ENCODE measurements at places on chromosomes 5 and 9.

- peak; percentile 41 for DNase-seq
Observed at GRCh38 chr5:81750308-81751008, 439 bp downstream of the SSBP2 start.

DNA sequence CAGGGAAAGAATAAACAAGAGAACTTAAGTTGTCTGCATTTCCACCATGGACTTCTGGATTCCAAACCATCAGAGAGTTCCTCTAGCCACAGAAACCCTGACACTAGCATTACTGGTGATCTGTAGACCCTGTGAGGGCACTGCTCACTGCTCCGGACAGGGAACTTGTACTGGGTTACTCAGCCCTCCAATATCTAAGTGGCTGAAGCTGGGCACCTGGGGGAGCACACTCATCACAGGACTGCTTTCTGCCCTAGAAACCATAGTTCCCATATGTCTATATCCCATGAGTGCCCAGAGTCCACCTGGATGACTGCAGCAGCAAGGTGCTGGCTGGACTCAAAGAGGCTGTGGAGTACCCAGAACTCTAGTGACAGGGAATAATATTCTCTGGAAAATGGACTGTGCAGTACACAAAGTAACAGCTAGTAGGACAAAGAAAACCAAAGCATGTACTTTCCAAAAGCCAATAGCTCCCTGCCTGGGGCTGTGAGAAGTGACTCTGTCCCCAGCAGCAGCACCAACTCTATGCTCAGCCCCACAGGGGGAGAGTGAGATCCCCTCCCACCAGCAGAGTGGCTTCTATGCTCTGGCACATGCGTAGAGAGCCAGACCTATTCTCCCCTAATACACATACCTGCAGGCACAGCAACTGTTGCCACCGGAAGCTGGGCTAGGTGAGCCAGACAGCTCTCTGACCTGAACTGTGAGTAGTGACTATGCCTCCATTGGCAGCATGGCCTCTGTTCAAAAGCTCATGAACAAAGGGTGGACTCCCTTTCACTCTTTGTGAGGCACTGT is 472.9 kb upstream of the FTMT start:
- no peak for DNase-seq

- DNase-seq: peak; percentile 85
Observed at GRCh38 chr9:134455934-134456755, 129.9 kb downstream of the RXRA start.

DNA sequence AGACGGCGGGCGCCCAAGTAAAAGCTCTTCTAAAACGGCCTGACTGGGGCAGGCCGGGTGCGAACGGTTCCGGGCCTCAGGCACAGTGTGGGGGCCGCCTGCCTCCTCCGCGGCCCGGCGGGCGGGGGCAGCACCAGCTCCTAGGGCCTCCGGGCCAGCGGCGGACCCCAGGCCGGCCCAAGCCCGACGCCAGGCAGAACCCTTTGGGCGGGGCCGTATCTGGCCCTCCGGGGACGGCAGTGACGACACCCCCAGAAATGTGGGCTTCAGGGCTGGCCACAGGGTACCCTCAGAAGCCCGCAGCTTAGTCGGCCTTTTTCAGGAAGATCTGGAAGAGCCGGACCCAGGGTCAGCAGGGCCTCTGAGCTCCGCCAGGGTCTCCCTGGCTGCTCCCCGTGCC is 4.0 kb downstream of the LTC4S start:
- no peak for DNase-seq

DNA sequence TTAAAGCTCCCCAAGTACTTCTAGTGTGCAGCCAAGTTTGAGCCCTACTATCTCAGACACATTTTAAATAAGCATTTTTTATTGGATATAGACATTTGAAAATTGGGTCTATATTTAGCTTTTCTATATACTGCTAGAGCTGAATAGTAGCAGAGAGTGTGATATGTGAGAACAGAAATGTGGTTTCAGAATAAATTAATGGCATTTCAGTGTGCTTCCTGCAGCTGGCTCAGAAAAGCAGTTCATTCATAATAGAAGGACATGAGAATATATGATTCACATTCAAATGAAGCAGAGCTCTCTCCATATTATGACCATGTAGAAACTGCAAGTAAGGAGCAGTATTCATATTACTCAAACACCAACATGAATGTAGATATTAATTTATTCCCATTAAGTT is 464.0 kb downstream of the PTPRD start:
- DNase-seq: no peak

DNA sequence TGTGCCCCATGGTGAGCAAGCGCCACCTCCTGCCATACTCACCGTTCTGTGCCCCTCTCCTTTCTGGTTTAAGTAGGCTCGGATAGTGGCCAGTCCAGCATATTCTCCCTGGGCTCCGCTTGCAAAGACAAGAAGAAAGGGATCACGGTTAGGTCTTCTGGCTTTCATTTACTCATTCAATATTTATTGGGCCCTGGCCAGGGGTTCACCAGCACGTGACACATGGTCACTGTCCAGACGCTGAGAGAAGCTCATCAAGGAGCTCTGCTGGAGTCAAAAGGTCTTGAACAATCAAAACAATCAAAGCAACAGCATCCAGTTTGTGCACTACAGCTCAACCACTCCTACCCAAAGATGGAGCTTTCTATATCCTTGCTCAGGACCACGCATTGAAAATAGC is 80.2 kb downstream of the GLDC start:
- DNase-seq: no peak

DNA sequence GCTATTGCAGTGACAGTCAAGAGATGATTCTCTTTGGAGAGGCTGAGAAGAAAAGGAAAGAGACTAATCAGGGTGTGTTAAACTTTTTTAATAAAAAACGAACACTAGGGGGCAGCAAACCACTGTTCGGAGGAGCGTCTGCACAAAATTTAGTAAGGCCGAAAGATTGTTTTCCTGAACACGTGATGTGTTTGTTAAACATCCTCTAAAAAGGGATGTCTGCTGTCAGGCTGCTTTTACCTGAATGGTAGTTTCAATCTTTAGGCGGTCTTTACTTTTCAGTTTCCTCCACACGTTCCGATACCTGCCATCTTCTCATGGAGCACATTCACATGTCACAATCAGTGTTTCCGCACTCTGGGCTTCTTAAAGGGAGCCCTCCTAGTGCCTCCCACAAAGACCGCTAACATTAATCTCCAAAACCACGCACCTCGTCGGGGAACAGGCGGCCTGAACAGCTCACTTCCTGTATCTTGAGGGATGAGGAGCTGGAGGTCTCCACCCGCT is 125.2 kb downstream of the GPBP1 start:
- DNase-seq: peak; percentile 68

DNA sequence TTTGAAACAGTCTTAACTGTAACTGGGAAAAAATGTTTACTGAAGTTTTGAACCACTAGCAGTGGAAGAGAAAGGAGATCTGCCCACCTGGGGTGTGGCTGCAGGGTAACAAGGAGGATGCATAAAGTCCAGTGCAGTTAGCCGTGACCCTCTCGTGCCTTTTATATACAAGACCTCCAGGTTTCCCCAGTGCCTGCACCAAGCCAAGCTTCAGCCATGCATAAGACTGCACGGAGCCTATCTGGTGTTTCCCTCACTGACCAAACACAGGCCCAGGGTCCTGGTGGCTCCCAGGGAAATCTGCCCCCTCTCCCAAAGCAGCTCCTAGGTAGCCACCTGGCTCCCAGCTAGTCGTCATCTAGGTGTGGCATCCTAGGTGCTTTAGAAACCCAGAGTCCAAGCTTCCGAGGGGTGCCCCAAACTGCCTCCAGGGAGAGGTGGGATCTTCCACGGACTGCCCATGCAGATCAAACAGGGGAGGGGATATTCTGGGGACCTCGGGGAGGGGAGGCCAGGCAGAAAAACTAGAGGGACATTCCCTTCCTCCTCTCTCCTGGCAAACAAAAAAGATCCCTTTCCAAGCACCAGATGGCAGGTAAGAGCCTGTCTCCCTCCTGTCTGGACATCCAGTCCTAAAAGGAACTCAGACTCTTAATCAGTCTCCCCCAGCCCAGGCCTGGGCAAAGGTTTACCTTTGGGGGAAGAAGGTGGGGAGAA is 2.7 kb downstream of the SHB start:
- DNase-seq: peak; percentile 60

- DNase-seq: no peak
Observed at GRCh38 chr9:94817291-94818177, 91.0 kb downstream of the AOPEP start.

DNA sequence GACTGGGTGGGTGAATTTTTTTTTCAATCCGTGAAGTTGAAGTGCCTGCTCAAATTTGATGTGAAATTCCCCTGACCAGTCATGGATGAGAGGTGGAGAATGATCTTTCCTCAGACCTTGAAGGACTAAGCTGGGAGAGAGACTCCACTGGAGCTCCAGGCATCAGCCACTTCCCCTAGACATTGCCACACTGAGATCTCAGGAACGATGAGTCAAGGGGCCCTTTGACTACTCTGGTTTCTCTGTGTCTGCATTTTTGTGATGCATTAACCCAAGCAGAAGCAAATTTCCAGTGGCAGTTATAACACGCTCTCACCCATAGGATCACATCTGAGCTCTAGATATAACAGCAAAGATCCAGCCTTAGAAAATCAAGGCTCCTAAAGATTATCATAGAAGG is 171.2 kb upstream of the KIF2A start:
- no peak for DNase-seq

- DNase-seq: no peak
Observed at GRCh38 chr9:125959951-125960619, 212.9 kb downstream of the PBX3 start.

DNA sequence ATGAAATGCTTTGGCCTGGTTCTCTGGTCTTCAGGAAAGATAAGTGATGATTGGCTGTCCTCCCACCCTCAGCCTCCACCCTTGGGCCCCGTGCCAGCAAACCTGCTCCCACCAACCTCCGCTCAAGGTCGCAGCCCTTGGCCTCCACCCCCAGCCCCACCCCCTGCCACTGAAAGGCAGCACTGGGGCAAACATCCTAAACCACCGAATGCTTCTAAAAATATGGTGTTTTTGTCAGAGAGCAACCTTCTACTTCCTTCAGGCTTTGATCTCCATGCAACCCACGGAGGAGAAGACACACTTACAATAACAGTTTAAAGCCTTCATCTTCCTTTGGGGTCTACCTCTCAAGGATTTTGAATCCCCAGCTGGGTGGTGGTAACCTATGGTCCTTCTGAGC is 24.0 kb upstream of the TCF7 start:
- no peak for DNase-seq

- peak; percentile 19 for DNase-seq
Observed at GRCh38 chr5:68193481-68194036, 22.0 kb upstream of the PIK3R1 start.

DNA sequence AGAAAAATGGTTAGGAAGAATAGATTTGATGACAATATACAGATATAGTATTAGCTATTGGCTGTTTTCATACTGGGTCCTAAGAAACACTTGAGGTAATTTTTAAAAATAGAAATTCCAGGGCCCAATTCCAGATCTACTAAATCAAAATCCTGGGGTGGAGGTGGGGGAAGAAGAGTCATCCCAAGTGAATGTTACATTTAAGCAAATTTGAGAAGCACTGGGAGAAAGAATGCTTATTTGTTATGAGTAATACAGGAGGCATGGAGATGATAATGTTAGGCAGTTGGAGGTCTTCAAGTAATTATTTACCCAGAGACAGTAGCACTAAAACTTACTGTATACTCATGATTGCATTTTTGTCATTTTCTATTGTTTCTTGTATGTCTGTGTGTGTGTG is 93.0 kb upstream of the DAB2 start:
- DNase-seq: peak; percentile 67

DNA sequence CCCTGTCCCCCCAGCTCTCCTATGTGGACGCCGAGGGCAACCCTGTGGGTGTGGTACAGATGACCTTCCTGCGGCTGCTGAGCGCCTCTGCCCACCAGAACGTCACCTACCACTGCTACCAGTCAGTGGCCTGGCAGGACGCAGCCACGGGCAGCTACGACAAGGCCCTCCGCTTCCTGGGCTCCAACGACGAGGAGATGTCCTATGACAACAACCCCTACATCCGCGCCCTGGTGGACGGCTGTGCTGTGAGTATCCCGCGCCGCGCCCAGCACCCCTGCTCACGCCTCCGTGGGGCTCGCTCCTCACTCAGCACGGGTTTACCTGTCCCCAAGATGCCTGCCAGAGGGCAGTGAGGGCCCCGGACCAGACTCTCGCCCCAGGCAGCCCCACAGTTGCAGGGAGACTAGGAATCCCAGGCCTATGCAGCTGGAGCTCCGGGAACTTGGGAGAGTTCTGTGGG is 45.6 kb upstream of the FCN2 start:
- no peak for DNase-seq

- DNase-seq: no peak
Observed at GRCh38 chr9:29999645-30000044, 2384.8 kb upstream of the ACO1 start.

DNA sequence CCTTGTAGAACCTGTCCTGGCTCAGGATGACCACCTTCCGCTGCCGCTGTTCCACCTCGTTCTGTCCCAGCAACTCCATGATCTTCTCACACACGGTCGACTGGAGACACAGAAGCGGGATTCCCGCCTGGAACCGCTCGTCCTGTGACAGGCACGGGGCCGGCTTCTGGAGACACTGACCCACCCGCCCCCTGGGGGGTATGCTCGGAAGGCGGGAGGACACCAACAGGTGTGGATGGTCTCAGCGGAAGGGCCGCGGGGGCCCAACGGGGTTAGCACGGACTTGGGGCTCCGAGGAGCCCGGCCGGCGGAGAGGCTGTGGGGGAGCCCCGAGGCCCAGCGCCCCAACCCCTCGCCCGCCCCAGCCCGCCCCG is 530 bp downstream of the UCK1 start:
- DNase-seq: peak; percentile 94

- DNase-seq: no peak
Observed at GRCh38 chr5:74679966-74680365, 5.1 kb upstream of the HEXB start.

DNA sequence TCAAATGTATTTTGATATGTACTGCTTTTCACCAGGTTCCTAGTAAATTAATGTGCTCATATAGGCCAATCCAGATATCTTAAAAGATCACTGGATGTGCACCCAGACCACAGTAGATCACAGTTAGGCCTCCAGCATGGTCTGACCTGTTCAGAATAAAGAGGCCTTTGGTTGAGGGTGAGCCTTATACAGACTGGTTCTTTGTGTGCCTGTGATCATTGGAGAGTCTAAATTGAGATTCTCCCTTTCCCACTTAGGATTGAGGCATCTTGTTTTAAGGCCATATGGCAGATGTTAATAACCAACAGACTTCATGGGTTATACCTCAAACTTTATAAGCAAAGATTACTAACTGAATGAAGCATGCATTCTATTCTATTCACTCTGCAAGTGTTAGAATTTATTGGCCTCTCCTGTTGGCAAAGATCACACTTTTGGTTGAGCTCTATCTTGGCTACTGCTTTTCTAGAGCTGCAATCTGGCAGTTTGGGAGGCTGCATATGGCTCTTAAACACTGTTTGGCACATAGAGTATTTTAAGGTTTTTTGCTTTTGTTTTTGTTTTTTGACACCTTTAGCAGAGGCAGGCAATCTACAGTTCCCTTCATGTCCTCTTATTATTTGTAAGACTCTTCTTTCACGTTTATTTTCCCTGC is 8.5 kb downstream of the CHSY3 start:
- DNase-seq: no peak

- no peak for DNase-seq
Observed at GRCh38 chr9:107487521-107488374, 1.8 kb downstream of the KLF4 start.
